Hematopoietic multipotent progenitor cell treated with erythropoietin and hydrocortisone succinate and interleukin-3 and kit ligand, for 4 days (in vitro differentiated cells): ENCODE measurements at places on chromosomes 5 and 9.

DNA sequence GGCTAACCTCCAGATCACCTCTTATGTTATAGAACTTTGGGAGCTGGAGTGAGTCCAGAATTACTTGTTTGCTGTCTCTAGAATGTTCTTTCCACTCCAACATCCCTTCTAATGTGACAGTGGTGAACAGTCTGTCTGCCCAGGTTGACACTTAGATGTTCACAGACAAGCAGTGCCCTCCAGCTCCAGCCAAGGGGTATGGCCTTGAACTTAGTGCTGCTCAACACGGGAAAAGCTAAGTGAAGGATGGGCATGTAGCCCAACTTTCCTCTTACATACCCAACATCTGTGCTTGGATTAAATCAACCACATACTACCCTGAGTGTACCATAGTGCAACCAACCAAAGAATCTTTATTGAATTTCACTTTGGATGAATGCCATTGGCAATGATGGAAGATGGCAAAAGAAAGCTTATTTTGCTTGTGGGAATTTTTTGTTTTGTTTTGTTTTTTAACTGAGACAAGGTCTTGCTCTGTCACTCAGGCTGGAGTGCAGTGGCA lies 201.2 kb downstream of the NXNL2 start:
- no peak for DNase-seq

GRCh38 chr9:124329206-124329792 lies 71.5 kb downstream of the NEK6 start:
- no peak for DNase-seq

DNA sequence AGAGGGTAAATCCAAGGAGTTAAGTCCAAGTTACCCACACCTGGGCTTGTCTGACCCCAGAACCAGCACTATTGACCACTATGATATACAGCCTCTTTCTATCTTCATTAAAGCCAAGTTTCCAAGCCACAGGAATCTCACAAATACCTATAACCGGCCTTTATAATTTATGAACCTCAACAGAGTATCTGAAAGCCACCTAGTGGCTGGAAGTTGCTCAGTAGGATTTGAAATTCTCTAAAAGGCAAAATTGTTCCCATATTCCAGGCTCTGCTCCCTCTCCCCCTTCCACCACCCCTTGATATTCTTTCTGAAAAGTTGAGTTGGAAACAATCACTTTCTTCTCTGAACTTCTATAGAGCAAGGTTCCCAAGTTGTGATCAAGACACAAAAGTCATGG lies 106.4 kb upstream of the GPR151 start:
- no peak for DNase-seq

DNA sequence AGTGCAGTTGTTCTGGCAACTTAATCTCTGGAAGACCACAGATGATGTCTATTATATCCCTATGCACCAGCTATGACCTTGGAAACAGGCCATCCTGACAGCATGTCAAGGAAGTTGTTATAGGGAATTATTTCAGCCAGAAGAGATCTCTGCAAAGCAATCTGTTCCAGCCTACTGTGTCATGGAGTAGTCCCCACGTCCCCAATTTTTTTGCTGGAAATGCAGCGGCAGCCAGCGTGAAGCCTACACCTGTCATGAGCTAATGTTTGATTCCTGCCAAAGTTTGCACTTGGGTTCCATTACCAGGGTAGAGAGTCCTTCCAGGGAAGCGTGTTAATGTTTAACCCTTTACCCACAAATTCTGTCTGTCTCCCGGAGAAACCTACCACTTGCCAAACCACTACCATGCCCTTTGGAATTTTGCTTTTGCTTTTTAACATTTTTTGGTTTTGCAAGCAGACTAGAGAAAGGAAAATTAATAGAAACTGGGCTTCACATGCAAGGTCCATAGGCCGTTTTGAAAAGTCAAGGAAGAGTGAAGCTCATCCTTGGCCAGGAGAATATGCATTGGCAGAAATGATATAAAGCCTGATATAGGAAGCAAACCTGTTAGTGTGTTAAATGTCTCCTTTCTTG lies 174.9 kb upstream of the SPRY4 start:
- no peak for DNase-seq

DNA sequence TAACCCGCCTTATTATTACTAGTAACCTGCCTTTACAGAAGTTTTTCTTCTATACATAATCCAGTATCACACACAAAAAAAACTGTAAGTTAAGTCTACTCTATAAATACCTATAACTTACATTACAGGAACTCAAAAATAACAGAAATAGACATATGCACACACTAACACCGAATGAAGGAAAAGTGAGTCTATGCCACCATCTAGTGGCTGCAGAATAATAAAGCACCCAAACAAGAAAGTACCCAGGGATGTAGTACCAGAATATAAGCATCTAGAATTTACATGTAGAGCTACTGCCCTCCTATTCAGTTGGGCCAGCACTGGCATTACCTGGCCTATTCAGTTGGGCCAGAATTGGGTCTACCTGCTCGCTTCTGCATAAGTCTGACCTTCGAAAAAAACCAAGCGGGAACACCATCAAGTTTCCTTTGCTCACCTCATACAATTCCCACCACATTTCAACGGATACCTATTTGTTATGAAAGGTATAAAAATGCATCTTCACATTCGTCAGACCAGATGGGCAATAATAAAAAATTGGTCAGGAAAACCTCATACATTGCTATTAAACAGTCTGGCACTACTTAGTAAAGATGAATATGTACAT lies 4.0 kb upstream of the NIPSNAP3A start:
- DNase-seq = peak; percentile 87

GRCh38 chr9:112031400-112031799 lies 134.8 kb downstream of the UGCG start:
- DNase-seq = no peak

DNA sequence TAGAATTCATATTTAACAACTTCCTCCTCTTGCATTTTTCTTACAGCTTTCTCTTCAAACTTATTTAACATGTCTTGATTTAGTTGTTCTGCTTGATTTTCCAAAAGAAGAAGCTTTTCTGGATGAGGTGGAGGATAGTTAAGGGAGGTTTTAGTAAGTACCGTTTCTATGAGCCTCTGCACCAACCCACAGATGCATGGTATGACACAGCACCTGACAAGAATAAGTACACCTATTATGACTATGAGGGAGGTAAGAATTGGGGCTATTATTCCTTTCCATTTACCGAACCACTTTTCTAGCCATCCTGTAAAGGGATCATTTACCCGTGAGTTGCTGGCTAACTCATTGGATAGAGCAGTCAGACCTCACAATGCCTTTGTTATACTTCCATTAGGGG lies 2.5 kb upstream of the HMGCS1 start:
- no peak for DNase-seq
